ENCODE measurements at places on chromosomes 4 and X.

DNA sequence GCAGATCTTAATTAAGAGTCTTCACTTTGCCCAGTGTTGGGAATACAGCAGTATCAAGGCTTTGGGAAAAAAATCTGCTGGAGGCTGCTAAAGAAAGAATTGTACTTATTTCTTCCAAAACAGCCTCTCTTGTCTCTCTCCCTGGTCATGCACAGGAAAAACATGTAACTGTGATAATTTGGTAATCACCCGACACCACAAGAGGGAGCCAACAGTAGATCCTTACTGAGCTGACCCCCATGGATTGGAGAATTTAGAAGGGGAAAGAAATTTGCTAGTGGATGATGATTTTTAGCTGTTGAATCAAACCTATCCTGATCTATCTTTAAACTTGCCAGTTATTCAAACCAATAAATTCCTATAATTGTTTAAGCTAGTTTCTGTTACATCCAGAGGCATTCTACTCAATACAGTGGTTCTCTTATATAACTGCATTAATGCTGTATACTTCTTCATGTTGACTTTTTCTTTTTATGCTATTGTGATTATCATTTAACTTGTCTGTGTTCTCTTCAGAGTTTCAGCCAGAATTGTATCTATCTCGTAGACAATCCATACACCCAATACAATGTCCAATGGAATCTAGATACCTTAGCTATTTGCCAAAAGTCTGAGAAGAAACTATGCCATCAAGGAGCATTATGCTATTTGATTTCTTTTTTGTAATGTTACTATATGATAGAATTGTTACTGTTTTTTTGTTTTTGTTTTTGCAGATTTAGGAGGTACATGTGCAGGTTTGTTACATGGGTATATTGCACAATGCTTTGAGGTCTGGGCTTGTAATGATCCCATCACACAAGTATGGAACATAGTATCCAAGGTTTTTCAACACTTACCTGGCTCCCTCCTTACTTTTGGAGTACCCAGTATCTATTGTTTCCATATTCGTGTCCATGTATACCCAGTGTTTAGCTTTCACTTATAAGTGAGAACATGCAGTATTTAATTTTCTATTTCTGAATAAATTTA, 31.3 kb upstream of the ARHGEF38 start:
- DNase-seq, result no peak

DNA sequence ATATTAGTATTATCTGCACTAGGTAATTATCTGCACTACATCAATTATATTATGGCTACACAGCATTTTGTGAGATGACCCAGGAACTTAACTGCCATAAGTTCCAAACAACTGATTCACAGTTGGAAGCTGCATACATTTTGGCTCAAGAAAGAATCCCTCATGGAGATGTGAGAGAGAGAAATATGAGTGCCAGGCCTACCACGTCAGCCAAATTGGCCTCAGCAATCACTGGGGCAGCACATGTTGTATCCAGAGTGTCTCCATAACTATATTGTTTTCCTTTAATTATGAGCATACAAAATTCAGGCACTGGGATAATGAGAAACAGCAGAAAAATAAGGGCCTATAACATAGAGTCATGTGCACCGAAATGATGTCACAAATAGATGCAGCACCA, 174.2 kb upstream of the DMD start:
- no peak for DNase-seq

DNA sequence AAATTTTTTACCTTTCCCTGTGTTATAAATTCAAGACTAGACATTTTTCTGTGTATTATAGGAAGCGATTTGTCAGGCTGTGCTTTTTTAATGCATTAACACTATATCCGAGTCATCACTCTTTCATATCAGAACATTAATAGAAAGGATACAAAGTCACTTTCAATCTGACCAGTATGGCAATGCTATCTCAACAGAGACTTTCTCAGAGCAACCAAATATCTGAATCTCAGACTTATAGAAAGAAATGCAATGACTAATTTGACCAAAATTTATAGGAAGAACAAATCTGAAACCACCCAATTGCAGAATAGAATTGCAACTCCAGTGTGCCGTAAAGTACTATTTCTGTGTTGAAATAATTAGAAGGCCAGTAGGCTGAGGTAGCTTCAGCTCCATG, 473 bp upstream of the TKTL2 start:
- no peak for DNase-seq

DNA sequence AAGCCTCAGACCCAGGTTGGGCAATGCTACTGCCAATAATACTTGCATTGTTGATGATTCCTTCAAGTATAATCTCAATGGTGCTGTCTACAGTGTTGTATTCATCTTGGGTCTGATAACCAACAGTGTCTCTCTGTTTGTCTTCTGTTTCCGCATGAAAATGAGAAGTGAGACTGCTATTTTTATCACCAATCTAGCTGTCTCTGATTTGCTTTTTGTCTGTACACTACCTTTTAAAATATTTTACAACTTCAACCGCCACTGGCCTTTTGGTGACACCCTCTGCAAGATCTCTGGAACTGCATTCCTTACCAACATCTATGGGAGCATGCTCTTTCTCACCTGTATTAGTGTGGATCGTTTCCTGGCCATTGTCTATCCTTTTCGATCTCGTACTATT, 7.4 kb downstream of the LPAR4 start:
- no peak for DNase-seq

DNA sequence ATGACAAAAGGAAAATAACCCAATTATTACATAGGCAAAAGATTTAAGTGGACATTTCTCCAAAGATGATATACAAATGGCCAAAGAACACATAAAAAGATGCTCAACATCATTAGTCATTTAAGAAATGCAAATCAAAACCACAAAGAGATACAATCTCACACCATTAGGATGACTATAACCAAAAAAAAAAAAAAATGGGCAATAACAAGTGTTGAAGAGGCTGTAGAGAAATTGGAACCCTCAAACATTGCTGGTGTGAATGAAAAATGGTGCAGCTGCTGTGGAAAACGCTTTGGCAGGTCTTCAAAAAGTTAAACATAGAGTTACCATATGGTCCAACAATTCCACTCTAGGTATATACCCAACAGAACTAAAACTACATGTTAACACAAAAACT, 5.6 kb upstream of the PRDX4 start:
- DNase-seq, result no peak

DNA sequence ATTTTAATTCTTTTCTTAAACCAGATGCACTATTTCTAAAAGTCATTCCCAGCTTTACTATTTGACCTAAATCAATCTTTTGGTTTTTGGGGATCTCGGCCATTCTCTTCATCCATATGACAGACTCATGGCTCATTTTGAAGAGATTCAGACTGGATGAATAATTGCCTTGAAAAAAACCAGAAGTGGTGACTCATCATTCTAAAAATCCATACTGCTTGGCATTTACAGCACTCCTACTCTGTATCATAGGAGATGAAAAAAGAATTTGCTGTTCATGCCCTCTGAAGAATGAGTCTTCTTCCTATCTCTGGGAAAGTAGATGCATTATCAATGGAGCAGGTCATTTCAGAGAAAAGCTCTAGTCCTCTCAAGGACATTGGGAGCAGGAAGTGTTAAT, 220.5 kb upstream of the RPS6KA3 start:
- DNase-seq, result no peak

GRCh38 chr4:80321776-80322175, 13.8 kb upstream of the CFAP299 start:
- DNase-seq, result no peak

- DNase-seq, result peak; percentile 78
These were observed 823.2 kb downstream of the CCSER1 start for GRCh38 chr4:90950385-90950841.

DNA sequence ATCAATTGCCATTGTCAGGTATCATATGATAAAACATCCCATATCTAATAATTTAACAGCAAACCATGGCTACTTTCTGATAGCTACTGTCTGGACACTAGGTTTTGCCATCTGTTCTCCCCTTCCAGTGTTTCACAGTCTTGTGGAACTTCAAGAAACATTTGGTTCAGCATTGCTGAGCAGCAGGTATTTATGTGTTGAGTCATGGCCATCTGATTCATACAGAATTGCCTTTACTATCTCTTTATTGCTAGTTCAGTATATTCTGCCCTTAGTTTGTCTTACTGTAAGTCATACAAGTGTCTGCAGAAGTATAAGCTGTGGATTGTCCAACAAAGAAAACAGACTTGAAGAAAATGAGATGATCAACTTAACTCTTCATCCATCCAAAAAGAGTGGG, 7.0 kb downstream of the NPY5R start:
- no peak for DNase-seq

DNA sequence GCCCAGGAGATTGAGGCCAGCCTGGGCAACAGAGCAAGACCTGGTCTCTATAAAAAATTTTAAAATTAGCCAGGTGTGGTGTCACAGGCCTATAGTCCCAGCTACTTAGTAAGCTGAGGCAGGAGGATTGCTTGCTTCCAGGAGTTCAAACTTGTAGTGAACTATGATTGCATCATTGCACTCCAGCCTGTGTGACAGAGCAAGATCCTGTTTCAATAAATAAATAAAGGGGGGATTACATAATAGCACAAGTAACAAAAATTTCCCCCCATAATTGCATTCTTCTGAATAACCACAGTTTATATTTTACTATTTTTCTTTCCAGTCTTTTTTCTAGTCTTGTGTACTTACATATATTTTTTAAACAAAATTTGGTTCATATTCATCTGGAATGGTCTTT, 135.6 kb downstream of the CHIC2 start:
- DNase-seq, result no peak

GRCh38 chrX:27575565-27575964, 14.6 kb upstream of the DCAF8L2 start:
- DNase-seq, result no peak

DNA sequence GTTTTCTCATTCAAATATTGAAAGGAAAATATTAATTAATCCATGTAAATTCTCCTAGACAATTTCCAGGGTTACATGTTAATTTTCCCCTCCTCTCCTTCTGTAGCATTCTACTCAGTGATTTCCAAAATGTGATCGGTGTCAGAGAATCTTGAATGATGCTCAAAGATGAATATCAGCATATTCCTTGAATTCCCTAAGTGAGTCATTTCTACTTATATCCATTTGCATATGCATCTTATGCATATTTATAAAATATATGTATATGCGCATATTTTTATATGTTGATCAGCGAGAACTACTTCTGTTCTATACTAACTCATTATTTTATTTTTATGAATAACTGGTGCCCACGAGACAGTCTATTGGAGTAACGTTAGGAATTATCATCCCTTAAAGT, 33.9 kb upstream of the GALNTL6 start:
- no peak for DNase-seq

GRCh38 chr4:85565761-85566480, 91.0 kb downstream of the ARHGAP24 start:
- DNase-seq, result no peak

DNA sequence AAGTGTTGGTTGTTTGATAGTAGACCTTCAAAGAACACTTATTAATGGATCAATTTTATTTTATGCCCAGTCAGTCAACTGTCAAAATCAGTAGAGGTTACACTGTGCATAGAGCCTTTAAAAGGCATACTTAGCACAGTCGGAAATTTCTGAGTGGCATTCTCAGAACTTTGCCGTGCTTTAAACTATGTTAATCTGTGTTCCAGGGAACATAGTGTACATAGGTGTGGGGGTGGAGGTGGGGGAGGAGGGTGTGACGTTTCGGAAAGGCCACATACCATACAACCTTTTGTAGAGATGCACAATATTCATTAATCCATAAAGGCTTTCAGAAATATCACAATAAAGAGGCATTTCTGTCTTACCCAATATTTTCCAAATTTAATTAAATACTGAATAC, 75.8 kb downstream of the RS1 start:
- DNase-seq, result no peak

GRCh38 chr4:23324021-23324690, 565.7 kb downstream of the PPARGC1A start:
- DNase-seq, result no peak

DNA sequence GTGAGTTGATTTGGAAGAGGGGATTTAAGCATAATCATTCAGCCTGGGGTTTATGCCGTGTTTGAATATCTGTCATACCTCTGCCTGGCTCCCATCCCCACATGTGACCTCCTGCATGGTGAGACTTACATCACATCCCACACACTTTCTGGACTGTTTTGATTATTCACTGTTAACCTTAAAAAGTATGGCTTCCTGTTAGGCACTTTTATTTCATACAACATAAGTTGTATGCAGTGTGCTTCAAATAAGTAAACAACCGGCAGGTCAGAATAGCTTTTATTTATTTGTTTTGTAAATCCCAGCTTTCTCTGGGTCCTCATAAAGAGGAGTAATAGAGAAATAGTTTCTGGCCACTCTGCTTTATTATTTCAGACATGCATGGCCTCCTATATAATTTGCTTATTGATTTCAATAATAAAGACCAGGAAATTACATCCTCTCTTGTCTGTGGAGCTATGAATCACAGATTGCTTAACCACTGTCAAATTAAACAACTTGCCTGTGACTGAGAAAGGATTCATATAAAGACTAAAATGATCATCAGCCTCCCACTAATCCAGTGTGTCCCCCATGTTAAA, 376.8 kb upstream of the ZFP42 start:
- peak; percentile 75 for DNase-seq

- no peak for DNase-seq
These were observed 763 bp downstream of the CASK start for GRCh38 chrX:41922431-41923151.

- no peak for DNase-seq
These were observed 10.2 kb downstream of the HNRNPH2 start for GRCh38 chrX:101417981-101418841.

DNA sequence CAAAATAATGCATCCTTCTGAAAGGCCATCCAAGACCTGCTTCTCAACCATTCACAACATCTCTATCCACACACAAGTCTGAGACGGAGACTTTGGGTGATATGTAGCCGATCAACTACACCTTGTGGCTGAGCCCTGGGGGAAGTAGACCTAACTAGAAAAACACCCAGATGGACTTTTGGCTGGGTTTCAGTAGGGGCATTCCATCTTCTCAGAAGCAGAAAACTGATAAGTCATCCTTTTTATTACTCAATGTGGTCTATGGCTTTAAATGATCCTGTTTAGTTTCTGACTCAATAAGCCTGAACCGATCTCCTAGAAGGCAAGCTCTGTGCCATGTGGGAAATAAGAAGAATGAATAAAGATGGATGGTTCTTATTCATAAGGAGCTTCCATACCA, 82.5 kb upstream of the AFF2 start:
- no peak for DNase-seq

GRCh38 chr4:153785910-153786721, 2.8 kb downstream of the SFRP2 start:
- DNase-seq, result no peak

DNA sequence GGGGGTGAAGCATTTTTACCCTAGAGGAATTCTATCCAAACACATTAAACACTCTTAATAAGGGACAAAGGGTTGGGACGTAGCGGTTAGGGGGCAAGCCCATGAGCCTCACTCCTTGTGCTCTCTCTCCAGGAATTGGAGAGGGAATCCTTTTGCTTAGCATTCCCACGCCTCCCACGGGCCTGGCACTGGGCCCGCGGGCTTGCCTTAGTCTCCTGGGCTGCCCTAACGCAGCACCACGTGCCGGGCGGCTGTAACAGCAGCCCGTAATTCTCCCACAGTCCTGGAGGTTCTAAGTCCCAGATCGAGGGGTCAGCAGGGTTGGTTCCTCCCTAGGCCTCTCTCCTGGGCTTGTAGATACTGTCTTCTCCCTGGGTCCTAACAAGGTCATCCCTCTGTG, 67.5 kb downstream of the TBL1X start:
- no peak for DNase-seq

- no peak for DNase-seq
These were observed 5.7 kb downstream of the SLC6A8 start for GRCh38 chrX:153693216-153694086.

- no peak for DNase-seq
These were observed 75.7 kb downstream of the RNF150 start for GRCh38 chr4:141057582-141057981.

Measured in DMS153 (cell line).